Cardiac septum (tissue), 1 donor: ENCODE measurements at places on chromosomes 2 and 18. TPM values are rescaled to one million over a fixed set of nuclear protein-coding genes. Genes with fewer than 3 reads are reported as not detected.
A peak's percentile ranks its signal among the peaks of the same experiment; 100 is the strongest.

DNA sequence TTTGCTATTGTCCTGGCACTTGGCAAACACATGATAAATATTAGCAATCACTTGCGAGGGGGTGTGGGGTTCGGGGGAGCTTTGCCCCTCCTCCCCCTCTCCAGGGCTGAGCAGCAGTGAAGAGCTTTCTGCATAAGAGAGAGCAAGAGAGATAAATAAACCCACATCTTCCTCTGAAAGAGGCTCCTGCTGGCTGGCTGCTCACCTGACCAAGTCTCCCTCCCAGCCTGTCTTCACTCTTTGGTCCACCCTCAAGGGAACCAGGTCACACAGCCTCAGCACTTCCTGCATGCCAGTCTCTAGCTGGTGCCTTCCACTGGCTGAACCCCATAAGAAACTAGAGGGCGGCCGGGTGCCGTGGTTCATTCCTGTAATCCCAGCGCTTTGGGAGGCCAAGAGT lies 18.5 kb upstream of the YWHAQ start:
- DNase-seq = no peak

- no peak for DNase-seq
Measured at GRCh38 chr2:198905881-198906612, 551.7 kb downstream of the SATB2 start.

DNA sequence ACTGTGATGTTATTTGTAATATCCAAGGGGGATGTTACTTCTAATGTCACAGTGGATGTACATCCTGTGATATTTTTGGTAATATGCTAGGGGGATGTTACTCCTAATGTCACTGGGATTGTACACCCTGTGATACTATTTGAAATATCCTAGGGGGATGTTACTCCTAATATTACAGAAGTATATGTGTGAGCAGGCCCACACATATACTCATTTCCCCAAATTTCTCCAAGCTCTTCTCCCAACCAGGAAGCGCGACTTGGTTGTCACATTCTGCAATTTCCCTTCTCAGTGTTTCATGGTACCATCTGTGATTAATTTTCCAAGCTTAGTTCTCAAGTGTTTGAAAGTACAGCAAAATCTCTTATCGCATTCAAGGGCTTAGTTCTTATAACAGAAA lies 29.5 kb upstream of the CHN1 start:
- DNase-seq = no peak

GRCh38 chr2:231699006-231699405 lies 9.3 kb upstream of the PTMA start:
- no peak for DNase-seq

DNA sequence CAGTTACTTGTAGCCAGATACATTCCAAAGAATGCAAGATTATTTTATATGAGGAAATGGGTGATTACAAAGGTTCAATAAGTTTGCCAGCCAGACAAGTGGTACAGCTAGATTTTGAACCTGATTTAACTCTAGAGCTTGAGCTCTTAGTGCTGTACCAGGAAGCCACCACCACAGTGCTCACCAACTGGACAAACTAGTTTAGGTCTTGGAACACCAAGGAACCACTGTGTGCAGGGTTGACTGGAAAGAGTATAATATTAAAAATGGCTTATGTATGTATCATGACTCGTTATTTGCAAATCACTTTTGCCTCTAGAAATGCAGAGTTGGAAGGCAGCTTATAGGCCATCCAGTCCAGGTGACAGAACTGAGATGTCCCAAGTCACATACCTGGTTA lies 177.2 kb downstream of the TXNL1 start:
- no peak for DNase-seq

DNA sequence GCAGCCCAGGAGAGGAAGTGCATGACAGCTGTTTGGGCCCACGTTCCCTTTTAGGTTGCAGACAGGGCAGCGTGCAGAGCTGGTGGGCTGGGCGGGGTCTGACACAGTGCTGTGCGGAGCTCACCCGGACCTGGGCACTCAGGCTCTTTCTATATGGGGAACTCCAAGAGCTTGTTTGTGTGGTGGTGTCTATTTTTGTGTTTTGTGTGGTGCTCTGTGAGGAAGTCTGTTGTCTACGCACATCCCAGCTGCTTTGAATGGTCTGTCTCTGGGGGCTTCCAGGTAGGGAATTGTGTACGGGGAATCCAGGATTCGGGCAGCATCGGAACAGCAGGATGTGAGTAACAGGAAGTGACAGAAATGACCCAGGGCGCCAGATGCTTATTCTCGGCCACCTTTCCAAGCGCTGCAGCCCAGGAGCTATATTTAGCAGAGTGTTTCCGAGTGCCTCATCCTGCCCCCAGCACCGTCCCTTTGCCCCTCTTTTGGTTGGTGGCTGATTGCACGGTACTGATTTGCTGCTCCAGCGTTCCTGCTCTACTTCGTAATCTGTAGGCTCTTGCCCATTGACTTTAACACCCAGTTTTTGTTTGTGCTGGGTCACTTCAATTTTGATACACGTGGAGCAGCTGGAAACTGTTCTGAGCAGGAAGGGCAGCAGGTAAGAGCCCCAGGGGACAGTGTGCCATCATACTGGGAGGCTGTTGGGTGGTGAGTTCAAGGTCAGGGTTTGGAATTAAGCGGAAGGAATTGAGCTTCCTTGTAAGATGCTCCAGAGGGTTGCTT lies 64.7 kb downstream of the DGKD start:
- DNase-seq = peak; percentile 87

DNA sequence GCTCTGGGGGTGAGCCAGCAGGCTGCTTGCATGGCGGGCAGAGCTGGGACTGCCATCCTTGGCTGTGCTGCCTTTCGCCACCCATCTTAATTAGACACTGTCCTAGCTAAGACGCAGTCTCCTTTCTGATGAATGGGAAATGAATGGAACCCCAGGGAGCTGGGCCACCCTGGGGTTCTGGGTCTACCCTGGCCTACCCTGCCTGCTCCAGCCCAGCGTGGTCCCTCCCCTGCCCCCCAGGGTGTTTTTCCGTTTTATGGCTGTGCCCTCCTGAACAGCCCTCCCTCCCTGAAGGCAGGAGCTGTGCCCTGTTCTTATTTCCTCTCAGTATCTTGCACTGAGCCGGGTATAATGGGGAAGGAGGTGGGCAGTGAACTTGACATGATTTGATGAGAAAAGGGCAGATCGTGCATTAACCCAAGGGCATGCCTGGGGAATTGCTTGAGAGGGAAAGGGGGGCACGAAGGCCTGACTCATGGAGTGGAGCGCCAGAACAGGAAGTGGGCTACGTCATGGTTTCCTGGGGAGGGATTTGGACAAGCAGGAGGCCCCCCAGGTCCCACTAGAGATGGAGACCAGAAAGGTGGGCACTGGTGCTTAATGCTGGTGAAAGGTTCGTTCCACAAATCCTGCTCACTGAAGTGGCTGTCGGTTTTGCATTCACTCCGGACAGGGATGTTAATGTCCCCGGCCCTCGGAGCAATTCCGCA lies 165.0 kb downstream of the KLHL29 start:
- DNase-seq = no peak

- DNase-seq = no peak
Measured at GRCh38 chr2:234577191-234577590, 80.3 kb upstream of the ARL4C start.

- DNase-seq = peak; percentile 87
Measured at GRCh38 chr2:105746177-105747080, 1.7 kb downstream of the NCK2 start.

DNA sequence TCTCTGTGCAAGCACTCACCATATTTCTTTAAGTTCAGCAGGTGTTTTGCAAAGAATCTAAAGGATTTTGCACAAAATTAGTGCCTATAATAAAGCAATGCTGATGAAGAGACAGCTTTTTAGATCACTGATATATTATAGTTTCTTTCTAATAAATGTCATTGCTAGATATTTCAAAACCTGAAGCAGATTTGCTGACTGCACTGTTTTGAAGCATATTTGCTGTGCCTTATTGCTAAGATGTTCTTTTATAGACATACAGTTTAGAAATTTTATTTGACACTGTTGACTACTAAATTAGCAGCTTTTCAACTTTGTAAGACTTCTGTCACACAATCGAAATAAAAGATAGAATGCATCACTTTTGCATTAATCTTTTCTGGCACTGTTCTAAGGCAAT lies 620.9 kb upstream of the CELF4 start:
- no peak for DNase-seq

DNA sequence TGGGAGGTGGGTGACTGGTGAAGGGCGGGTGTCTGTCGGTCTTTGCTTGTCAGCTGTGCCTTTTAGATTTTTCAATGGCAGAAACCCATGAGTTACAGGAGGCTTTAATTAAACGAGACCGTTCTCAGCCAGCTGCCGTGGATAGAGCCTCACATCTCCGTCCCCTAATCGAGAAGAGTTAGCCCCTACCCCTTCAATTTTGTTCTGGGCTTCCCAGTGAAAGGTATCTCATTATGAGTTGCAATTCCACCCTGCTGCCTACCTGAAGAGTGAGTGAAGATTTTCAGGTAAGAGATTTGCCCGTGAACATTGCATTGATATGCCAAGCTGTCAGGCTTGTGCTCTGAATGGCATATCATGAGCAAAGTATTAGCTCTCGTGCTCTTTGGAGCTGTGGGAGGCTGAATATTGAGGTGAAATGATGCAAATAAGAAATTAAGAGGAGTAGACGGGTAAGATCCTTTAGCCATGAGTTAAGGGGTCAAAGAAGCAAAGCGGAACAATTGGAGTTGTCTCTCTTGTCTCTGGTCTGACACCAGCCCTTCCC lies 118.7 kb upstream of the MSTN start:
- DNase-seq = no peak

DNA sequence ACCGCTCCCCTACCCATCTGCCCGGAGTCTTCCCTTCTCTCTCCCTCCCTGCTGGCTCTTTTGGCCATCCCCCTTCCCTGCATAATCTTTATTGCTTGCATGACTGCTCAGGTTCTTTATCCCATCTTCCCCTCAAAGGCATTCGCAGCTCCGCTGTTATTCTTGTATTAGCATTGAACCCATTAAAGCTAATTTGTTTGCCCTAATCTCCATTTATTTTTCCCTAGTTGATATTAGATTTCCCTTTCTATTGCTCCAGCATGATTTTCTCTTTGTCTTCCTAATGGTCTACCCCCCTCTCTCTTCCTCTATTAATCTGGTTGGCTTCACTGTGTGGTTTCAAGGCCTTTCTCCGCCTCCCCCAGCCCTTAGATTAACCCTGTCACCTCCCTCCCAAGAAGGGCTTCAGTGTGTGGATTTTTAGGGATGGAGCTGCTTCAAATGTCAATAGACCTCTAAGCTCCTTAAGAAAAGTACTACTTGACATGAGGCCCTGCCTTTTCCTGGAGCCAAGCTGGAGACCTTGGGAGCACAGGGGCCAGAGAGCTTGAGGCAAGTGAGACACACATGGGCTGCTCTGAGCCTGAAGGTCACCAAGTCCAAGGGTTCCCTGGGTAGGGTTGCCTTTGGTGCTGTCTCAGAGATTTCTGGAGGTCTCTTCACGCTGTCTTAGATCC lies 20.1 kb downstream of the PAX8 start:
- DNase-seq = no peak

DNA sequence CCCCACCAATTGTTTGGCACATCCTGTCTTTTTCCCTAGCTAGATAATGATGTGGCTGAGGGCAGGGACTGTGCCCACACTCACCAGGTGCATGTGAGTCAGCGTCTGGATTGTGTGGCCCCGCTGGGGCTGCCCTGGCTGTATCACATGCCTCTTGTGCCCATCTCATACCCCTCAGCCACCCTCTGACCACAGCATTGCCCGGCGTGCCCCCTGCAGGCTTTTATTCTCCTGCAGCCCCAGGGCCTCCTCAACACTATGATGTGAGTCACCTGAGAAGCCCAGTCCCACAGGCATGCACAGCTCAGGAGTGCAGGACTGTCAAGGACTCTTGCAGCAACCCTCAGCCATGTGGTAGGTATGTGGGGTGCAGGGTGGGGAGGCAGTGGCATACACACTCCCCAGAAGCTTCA lies 14.8 kb upstream of the STEAP3 start:
- DNase-seq = no peak

GRCh38 chr2:71530211-71530610 lies 76.8 kb downstream of the DYSF start:
- peak; percentile 69 for DNase-seq

DNA sequence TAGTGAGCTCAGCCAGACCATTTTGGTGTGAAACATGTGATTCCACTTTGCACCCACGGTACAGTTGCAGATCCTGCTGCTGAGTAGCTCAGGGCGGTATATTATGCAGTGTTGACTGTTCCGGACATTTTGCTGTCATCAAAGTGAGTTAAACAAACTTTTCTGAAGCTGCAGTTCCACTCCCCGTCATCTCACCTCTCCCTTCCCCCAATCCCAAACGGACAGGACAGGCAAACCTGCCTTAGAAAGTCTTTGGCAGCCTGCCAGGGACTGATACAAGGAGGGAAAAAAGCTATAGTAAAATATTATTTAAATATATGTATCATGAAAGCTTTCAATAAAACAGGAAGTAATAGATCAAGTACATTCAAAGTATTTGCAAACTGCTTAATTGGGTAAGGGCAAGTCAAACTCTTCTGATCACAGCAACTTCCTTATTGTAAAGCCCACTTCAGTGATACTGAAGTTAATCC lies 35.5 kb upstream of the SP5 start:
- no peak for DNase-seq

DNA sequence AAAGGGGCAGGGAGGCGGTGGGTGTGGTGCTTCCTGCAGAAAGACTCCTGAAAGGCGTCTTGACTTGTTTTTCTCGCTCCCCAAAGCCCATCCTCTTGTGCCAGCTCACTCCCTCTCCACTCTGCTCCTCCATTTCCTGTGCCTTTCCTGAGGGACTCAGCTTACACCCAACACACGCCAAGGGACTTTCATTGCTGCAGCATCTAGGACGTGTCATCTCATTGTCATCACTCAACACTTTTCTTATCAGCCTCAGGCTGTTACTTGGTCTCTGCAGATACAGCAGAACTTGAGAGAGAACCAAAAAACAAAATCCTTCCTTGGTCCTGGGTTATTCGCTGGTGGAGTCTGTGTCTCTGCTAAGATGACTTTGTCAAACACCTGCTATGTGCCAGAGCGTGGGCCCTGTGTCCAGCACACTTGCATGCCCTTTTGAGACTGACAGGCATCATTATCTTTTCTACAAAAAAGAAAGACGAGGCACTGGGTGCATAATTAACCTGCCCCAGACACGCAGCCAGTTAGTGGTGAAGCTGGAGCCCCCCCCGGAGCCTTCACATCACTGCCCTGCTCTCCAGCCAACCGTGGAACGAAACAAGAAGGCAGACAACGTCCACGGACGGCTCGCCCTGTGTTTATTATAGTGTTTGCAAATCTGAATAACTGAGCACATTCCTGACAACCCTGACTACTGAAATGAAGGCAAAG lies 261.7 kb upstream of the HDAC4 start:
- peak; percentile 55 for DNase-seq

GRCh38 chr2:18404708-18405107 lies 155.7 kb downstream of the RDH14 start:
- no peak for DNase-seq

DNA sequence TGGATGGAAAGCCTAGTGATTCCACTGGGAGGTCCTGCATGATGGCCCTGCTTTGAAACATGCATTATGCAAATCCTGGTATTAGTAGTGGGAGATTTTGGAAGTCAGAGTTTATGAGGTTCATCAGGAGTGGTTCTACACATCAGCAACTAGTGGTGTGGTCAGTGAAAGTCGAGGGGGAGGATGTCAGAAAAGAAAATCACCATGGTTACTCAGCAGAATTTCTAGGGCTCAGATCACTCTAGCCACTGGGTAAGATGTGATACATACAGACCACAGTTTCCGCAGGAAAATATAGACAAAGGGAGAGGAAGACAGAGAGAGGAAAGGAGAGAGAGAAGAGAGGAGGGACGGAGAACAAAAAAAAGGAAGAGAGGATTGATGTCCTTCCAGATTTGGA lies 2100.7 kb upstream of the PIK3C3 start:
- DNase-seq = no peak

NTSR2 gene
- total RNA-seq = not detected

UPP2 gene
- not detected for total RNA-seq

PECR gene
- total RNA-seq = 1.8 TPM

KYNU gene
- total RNA-seq = 0.67 TPM

RAX gene
- total RNA-seq = not detected

HMSD gene
- 1.1 TPM for total RNA-seq

ZAP70 gene
- 1.2 TPM for total RNA-seq

CD207 gene
- total RNA-seq = 0.16 TPM
